Neural progenitor cell (in vitro differentiated cells): ENCODE measurements at places on chromosomes 4 and X.
A peak's percentile ranks its signal among the peaks of the same experiment; 100 is the strongest.

DNA sequence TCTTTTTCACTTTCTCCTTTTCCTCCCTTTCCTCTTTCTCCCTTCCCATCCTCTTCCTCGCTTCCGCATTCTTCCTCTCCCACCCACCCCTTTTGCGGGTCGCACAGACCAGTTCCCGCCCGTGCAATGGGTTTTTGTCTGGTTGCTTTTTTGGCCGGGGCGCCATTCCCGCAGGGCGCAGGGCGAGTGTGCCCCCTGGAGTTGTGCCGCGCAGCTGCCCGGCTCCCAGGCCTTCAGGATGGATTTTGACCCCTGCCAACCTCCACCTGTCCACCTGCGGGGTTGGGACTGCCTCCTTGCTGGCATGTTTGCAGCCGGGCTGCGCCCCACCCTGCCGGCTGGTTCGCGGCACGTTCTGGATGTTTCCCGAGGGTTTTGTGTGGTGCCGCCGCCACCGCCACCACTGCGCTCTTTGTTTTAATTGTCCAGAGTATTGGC, 578 bp upstream of the SEL1L3 start:
- DNase-seq = peak; percentile 47

GRCh38 chr4:183986291-183986970, 81.3 kb downstream of the STOX2 start:
- DNase-seq = no peak

GRCh38 chr4:33427676-33428075, 2707.5 kb downstream of the PCDH7 start:
- DNase-seq = no peak

GRCh38 chr4:25020236-25020635, 10.5 kb downstream of the LGI2 start:
- no peak for DNase-seq

DNA sequence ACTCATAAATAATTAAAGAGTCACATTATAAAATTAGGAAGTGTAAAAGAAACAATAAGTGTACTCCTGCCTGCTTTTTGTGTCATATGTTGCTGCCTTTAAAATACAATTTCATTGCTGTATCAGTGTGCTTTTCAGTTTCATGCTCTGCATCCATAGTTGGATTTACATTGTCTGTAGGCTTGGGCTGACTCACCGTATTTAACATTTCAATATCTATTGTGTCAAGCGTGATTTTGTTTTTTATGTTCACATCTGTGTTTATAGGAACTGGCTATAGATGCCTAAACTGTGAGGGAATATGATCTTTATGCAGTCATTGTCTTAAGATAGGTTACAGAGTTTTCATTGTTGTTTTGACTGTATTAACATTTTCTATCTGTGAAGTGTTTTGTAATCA, 18.1 kb downstream of the CCSER1 start:
- DNase-seq = no peak
